ENCODE measurements at places on chromosomes 16 and 17.
A peak's percentile ranks its signal among the peaks of the same experiment; 100 is the strongest.

DNA sequence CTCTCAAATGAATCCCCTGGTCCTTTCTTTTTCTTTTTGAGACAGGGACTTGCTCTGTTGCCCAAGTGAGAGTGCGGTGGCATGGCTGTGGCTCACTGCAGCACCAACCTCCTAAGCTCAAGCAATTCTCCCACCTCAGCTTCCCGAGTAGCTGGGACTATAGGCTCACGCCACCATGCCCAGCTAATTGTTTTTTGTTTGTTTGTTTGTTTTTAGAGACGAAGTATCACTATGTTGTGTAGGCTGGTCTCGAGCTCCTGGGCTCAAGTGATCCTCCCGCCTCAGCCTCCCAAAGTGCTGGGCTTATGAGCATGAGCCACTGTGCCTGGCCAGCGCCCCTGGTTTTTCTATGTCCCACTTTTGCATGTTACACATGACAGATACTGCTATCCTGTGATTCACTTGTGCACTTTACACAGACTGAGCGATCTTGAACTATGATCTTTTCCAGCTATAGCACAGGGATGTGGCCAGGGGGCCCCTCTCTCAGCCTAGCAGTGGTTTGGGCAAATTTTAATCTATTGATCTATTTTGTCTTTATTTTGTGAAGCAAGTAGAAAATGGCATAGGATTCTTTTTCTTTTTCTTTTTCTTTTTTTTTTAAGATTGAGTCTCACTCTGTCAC is 31.3 kb upstream of the MLKL start:
- no peak for DNase-seq

DNA sequence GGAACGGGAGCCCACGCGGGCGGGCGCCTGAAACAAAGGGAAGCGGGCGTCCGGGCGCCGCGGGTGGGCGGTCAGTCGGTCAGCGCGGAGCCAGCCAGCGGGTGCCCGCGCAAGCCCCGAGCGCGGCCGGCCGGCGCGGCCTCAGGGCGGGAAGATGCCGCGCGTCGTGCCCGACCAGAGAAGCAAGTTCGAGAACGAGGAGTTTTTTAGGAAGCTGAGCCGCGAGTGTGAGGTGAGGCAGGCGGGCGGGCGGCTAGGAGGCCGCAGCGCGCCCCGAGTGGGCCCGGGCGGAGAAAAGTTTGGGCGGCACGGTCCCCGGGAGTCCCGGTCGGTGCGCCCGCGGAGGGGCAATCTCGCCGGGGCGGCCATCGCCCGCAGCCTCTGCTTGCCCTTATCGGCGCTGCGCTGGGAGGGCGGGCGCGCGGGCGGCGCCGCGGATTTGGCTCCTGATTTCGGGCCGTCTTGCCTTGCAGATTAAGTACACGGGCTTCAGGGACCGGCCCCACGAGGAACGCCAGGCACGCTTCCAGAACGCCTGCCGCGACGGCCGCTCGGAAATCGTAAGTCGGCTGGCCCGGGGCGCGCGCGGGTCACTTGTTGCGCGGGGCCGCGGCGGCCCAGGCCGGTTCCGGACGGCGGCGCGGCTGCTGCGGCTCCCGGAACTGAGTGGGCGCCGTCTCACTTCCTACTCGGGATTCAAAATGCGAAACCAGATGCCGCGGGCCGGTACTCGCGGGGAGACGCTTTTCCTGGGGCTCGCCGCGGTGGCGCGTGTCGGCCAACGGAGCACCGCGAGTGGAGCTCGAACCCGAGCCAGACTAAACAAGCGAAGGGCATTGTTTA is 526 bp downstream of the CBFB start:
- peak; percentile 39 for DNase-seq

- no peak for DNase-seq
These were observed 15.8 kb upstream of the NDUFAB1 start for GRCh38 chr16:23611936-23612335.

GRCh38 chr17:44793885-44794842 is 35.4 kb downstream of the ADAM11 start:
- DNase-seq, result no peak

DNA sequence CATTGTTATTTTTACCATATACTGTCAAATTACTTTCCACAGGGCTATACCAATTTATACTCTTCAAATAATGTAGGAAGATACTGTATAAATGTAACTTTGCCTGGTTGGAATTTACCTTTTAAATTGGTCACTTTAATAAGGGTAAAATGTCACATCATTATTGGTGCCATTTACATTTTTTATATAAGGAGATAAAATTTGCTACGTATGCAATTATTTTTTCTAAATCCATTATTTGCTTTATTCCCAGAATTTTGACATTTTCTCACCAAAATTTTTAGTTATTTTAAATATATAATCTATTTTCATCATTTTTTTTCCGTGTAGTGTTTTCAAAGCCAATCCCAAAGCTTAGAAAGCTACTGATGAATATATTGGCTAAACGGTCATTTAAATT is 664.7 kb downstream of the KCNJ2 start:
- no peak for DNase-seq

DNA sequence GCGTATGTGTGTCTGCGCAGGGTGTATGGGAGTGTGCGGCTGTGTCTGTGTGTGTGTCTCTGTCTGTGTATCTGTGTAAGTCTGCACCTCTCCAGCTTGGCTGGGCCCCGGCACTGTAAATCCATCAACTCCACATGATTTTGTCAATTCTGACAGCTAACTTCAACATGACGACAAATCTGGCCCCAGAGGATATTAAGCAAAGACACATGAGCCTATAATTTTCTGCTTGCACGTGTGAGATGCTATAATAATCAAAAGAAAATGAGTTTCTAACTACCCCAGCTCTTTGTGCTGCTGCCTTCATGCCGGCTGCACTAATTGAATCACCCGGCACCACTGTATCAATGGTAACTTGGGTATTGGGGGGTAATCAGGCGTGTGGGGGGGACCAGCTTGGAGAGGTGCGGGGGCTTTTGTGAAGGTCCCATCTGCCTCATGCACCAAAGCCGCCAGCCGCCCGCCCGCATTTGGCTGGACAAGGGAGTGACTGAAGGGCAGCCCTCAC is 57.6 kb upstream of the LHX1 start:
- DNase-seq, result no peak

- no peak for DNase-seq
These were observed 486.7 kb upstream of the SALL1 start for GRCh38 chr16:51637770-51638094.

GRCh38 chr16:72481419-72481818 is 309.5 kb upstream of the PMFBP1 start:
- DNase-seq, result no peak

- no peak for DNase-seq
These were observed 90.8 kb downstream of the STX8 start for GRCh38 chr17:9484789-9485188.

- DNase-seq, result no peak
These were observed 299.7 kb downstream of the SLC39A11 start for GRCh38 chr17:72792771-72793170.

DNA sequence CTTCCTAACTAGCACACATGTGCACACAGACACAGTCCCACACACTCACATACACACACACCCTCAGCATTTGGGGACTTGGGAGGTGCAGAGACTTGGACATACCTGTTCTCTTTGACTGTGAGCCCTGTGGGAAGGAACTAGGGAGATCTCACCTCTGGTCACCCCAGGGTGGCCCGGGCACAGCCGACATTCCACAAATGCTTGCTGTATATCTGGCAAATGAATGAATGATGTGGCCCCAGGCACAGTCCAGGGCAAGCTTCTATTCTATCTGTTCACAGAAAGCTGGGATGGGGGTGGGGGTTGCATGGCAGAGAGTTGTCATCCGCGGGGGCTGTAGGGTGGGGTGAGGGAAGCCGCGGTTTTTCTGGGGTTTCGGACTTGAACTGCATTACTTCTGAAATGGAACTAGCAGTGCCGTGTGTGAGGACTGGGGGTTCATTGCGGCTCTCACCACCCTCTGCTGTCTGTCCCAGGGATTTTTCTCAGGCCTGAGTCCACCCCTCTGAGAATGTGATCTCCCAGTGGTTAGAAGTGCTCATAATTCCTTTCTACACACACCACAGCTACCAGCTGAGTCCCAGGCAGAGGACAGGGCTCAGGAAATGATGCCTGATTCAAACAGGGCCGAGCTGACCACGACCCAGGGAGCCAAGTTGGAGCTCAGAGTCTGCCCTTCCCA is 3.3 kb upstream of the RIPOR1 start:
- DNase-seq, result no peak

DNA sequence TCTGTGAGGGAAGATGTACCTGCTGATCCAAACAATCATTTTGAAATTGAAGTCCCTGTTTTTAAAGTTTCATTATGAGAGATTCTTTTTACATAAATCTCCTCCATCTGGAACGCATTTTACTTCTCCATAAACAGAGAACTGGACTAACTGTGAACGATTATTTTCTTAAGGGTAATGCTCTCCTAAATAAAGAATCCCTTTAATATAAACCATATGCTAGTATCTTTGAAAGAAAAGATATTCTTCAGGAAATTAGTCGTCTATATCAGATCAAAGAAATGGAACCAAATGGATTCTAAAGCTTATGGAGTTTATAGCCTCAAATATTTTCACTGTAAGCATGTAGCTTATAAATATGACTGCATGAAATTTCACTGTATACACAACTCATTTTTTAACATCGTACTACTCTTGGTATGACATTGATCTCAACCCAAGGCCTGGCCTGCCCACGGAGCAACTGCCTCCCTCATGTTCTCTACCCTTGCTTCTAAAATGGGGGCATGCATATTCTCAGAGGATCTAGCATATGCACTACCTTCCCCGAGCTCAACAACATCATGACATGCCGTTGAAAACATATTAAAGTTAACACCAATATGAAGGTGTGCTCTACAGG is 66.4 kb downstream of the MYH10 start:
- DNase-seq, result no peak

GRCh38 chr17:33689725-33690124 is 396.6 kb upstream of the ASIC2 start:
- DNase-seq, result no peak

GRCh38 chr16:17339764-17340541 is 130.8 kb downstream of the XYLT1 start:
- DNase-seq, result no peak

DNA sequence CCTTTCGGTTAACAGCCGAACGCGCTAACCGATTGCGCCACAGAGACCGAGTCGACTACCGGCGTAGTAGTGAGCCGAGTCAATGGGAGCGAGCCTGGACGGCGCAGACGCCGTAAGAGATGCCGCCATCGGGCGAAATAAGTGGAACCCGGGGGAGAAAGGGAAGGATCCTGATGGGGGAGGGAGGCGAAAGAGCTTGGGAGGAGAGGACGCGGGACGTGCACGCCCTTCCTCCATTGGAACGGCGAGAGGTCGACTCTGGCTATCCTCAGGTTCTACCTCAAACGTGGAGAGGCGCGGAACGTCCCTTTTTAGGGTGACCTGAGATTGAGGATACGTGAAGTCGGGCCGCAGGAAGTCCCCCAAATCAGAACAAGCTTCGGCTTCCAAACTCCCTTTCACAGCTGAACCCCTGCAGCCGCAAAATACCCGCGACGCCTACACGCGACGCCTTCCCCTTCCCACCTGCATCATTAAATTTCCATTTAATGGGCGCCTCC is 683 bp upstream of the PSMB3 start:
- DNase-seq, result peak; percentile 45

DNA sequence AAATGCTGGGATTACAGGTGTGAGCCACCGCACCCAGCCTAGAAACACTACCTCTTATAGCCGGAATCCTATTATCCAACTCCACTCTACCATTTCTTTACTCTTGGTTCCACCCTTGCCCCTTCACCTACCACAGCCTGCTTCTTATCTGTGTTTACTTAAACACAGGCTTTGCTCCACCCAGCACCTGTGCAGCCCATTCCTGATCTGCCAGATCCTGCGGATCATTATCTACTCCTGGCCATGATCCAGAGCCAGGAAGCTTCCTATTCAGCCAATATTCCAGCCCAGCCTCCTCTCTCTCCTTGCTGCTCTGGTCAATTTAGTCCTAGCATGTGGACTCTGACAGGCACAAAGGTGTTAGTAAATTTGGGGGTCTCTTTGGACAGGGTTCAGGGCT is 98.8 kb upstream of the MED13 start:
- DNase-seq, result no peak

DNA sequence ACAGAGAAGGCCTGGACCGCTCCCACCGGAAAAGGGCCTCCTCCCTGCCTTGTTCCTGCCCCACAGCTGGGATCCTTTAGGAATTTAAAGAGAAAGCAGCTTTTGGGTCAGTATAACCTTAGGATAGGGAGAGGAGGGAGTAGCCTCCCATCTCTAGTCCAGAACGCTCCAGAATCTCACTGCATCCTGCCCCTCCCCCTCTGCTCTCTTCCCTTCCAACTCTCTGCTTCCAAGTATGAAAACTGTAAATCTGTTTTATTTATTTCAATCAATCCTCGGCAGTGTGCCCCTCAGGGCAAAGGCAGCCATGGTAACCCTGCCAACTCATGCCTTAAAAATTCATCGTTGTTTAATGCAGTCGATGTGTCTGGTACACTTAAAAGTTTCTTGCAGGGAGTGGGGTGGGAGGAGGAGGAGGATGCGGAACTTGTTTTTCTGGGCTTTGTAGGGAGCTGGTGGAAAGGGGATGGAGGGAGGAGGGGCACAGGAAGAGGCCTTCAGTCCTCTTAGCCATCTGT is 21.2 kb upstream of the MTSS2 start:
- DNase-seq, result no peak

GRCh38 chr17:7460850-7461660 is 16.2 kb downstream of the CHRNB1 start:
- no peak for DNase-seq

GRCh38 chr16:87404764-87405625 is 12.9 kb downstream of the MAP1LC3B start:
- no peak for DNase-seq

DNA sequence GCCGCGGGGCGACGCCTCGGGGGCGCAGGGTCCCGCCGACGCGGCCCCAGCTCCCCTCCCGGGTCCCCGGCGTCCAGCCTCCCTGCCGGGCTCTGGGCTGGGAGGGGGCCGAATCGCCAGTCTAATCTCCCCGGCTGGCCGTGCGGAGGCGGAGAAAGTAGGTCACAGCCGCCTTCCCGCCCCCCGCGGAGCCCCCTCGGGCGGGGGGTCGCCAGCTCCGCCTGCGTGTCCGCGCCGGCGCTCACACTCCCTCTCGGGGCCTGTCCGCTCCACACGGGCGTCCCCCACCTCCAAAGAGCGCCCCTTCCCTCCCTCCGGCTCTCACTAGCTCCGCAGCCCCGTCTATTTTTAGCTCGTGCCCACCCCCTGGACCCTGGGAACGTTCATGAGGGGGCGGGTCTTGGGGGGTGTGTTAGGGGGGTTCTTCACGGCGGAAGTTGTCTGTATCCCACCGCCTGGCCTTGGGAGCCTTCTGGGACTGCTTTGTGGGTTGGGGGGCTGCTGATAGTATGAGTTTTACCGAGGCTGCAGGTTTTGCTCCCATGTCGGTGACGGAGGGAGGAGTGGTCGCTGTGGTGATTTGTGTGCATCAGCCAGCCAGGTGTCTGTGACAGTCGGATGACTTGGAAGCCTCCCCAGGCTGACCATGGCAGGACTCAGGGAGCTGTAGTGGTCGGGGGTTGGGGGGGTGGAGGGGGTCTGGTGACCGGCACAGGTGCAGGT is 1.1 kb downstream of the ATP1B2 start:
- DNase-seq, result no peak

GRCh38 chr17:39845052-39845846 is 18.9 kb downstream of the IKZF3 start:
- no peak for DNase-seq

Measured in T-helper 22 cell (primary cell).